ENCODE measurements at places on chromosomes 2 and 18.

DNA sequence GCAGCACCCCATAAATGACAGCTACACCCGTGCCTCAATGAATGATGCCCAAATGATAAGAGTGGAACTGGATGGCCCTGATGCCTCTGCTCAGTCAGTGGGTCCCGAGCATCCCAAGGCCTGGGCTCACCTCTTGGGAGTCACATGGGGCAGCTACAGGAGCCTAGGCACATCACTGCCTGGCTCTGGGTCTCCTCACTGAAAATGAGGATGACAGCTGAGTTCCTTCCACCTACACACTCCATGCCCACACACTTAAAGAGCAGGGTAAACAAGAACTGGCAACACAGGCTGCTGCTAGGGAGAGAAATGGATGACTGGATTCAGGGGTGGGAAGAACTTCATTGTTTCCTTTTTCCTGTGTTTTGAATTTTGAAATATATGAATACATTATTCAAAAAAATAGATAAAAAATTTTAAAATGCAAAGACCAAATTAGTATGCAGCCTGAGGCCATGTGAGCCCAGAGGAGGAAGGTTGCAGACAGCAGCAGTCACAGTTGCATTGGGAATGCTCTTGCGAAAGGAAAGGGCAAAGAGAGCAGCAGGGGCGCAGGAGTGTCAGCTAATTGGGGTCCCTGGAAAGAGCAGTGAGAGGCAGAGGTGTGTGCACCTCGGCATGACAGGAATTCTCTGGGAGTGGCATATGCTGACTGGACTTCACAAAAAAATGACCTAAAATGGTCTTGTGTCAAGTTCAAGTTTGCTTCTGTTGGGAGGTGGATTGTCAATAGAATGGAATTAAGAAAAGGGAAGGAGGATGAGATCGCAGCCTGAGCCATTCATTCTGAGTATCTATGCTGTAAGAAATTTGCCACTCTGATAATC is 327.1 kb downstream of the CELF4 start:
- no peak for DNase-seq

GRCh38 chr2:84713441-84713840 is 167.4 kb downstream of the TRABD2A start:
- no peak for DNase-seq

GRCh38 chr2:32752205-32752604 is 124.4 kb downstream of the TTC27 start:
- DNase-seq, result no peak

DNA sequence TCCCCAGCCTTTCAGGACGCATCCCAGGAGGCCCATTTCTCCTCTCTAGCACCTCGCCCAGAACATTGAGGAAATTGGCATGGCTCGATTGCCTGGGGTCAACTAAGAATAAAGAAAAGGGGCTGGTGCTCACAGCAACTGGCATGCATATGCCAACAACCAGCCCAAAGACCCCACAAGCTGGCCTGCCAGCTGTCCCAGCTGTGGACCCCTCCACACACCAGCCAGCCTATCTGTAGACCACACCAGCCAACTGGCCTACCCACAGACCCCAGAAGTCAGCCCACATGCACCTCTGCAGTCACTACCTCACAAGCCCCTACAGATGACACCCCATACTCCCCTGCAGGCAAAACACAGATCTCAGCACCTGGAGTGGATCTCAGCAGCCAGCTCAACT is 123.8 kb upstream of the ID2 start:
- no peak for DNase-seq

DNA sequence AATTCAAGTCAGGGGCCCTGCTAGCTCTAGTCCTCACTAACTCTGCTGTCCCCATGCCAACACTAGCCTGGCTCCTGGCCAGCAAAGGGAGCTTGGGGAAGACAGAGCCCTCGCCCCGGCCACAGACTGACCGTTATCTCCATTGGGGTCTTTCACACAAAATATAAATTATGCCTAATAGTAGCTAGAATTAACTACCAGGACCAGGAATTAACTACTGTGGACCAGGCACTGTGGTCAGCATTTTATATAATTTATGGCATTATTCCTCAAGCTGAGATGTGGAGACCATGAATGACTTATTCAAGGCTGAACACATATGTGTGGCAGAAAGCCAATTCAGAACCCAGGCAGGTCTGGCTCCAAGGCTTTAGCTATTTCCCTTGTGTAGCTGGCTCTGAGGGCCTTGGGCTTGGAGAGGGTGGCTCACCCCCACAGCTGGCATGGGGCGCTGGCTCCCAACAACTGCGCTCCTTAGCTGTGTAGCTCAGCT is 49.2 kb downstream of the CELF4 start:
- DNase-seq, result no peak

GRCh38 chr18:78352910-78353309 is 626.7 kb upstream of the SALL3 start:
- no peak for DNase-seq

DNA sequence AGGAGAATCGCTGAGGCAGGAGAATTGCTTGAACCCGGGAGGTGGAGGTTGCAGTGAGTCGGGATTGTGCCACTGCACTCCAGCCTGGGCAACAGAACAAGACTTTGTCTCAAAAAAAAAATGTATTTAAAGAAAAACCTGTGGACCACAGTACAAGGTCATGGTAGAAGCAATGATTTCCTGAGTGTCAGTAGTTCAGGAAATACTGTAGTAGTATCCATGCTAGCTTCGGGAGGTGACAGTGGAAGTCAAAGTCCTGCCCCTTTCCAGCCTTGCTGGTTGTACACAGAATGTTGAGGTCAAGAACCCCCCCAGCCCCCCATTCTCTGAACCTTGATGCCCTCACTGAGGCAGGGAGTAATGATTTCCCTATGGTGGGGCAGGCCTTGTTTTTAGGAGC is 56.6 kb downstream of the INPP4A start:
- DNase-seq, result no peak

All from muscle of arm (tissue), 14 donors.